NCI-H2171 treated with DMSO at 0.1 percent for 48 hours (cell line): ENCODE measurements at places on chromosomes 1 and 21.

- peak; percentile 6 for DNase-seq
Measured at GRCh38 chr1:93690921-93691789, 9.5 kb upstream of the BCAR3 start.

GRCh38 chr1:46368791-46369190 lies 25.3 kb upstream of the FAAH start:
- no peak for DNase-seq

GRCh38 chr1:245856944-245857531 lies 650.0 kb downstream of the SMYD3 start:
- no peak for DNase-seq

GRCh38 chr1:26553942-26554682 lies 24.6 kb downstream of the RPS6KA1 start:
- DNase-seq = no peak

DNA sequence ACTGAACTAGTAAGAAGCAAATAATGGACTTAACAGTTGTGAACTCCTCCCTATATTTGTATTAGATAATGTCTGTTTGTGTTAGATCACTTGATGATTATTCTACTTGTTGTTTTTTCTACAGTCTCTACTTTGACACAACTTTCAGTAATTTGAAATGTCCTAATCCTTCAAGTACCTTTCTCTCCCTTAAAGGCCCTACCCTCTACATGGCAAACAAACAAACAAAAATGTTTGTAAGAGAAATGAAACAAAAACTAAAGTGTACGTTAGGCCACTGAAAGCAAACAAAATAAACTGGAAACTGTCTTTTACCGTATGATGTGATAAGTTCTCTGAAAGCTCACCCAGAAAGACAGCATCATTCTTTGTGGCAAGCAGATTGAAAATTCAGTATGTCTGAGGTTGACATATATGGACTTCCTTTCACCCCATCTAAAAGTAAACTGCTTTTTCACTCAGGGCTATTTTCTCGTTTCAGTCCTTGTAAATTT lies 255.9 kb upstream of the SNX7 start:
- no peak for DNase-seq

DNA sequence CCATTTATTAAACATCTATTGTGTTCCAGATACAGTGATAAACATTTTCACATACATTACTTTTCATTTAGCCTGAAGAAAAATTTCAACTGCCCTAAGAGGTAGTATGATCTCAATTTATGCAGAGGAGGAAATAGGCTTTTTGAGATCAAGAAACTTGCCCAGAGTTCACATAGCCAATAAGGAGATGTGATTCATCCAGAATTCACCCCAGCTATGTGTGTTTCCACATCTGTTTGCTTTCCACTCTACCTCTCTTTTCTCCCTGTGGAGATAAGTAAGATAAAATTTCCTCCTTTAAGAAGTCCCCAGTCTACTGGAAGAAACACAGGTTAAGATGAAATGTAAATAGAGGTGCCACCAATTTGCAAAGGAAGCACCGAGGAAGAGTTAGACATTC lies 199.7 kb upstream of the C8B start:
- DNase-seq = no peak

DNA sequence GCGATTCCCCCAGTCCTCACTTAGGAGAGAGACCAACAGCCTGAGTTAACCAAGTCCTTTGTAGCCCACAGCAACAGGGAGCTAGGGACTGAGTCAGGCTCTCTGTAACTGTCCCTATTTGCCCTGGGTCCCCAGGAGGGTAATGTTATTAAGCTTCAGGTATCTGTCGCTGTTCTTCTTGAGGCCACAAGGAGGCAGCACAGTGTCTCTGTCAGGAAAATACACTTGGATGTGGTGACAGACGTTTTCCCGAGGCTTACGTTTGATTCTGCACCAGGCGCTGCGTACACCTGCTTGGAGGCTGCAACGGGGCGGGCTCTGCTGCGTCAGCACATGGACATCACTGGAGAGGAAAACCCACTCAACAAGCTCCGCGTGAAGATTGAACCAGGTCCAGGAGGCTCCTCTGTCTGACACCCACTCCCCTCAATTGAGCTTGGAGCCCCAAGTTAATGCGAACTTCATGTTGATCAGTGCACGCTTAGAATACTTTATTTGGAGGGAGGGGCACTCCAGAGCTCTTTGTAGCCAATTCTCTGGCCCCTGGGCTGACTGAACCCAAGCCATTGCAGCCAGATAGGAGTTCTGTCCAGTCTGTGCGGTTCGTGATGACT lies 10.7 kb upstream of the ELF3 start:
- peak; percentile 86 for DNase-seq

- no peak for DNase-seq
Measured at GRCh38 chr1:116147972-116148371, 36.8 kb downstream of the MAB21L3 start.

GRCh38 chr1:25478633-25479032 lies 47.9 kb downstream of the MACO1 start:
- DNase-seq = no peak

- DNase-seq = no peak
Measured at GRCh38 chr1:223731133-223731770, 18.9 kb downstream of the CAPN2 start.

DNA sequence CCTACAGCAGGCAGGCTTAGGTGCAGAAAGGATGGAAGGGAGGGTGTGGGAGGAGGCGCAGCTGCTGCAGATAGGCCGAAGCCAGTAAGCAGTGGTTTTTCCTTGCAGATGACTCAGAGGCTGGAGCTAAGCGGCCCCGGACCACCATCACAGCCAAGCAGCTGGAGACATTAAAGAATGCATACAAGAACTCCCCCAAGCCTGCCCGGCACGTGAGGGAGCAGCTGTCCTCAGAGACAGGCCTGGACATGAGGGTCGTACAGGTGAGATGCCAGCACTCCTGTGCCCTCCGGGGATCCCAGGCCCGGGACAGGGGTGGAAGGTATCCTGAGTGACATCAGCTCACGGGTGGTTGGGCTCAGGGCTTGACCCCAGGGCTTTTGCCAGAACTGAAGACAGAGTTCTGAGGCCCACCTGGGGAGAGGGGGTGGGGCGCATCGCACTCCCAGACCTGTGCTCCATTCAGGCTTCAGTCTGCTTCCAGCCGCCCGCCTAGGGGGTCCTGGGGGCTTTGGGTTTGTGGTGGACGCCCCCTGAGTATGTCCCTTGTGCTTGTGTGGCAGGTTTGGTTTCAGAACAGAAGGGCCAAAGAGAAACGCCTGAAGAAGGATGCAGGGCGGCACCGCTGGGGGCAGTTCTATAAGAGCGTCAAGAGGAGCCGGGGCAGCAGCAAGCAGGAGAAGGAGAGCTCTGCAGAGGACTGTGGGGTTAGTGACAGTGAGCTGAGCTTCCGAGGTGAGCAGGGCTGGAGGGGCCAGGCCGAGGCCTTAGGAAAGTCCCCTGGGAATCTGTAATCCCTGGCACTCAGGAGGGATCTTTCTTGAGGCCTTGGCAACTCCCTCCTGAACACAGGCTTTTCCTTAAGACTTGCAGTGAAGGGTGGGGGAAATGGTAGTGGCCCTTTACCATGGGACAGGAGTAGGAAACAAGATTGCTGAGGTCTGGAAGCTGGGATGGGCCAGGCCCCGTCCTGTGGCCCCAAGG lies 41.5 kb downstream of the LHX4 start:
- no peak for DNase-seq

DNA sequence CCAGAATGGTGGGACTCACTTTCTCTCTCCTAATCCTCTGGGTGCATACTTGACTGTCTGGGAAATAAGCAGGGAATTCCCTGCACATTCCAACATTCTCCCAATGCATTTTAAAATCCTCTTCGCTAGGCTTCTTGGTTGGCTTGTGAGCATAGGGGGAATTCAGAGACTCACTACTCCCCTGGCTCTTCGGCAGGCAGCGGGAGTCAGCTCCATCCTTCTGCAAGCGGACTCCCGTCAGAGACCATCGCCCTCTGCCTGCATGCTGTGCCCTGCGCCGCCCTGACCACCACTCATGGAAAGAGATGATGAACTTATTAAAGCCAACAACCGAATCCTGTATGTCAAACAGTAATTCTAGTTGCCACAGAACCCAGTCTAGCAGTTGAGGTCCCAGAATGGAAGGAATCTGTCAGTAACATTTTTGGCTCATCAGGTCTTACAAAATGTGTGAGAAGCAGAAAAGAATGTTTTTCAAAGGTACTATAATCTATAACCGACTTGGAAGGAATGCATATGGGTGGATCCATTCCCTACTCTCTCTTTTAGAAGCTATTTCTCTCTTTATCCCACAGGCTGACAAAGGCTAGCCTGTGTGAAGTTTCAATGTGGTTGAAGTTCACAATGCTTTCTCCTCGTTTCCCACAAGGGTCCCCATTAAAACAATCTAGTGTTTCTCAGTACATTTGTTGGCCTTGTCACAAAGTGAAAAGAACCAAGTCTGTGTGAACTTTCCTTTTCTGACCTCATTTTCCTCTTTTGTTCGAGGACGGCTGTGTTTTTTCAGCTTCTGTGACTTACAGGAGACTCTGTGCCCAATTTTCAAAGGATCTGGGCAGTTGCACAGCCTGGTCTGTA lies 119.1 kb upstream of the ADAR start:
- DNase-seq = no peak

DNA sequence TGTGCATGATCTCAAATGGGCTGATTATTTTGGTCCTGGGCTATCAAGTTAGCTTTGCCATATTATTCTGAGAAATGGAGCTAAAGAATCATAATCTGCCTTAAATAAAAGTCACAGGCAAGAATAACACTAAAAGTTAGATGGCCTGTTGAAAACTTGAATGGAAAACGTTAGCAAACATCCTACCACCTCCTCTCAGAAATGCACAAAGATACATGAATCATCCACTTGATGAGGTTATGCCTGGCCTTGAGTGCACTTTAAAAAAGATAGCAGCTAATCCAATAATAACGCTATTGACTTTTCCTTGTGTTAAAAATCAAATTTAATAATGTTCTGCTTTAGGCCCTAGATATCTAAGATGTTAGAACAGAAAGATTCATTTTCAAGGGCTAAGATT lies 108.0 kb downstream of the KCNJ6 start:
- no peak for DNase-seq

DNA sequence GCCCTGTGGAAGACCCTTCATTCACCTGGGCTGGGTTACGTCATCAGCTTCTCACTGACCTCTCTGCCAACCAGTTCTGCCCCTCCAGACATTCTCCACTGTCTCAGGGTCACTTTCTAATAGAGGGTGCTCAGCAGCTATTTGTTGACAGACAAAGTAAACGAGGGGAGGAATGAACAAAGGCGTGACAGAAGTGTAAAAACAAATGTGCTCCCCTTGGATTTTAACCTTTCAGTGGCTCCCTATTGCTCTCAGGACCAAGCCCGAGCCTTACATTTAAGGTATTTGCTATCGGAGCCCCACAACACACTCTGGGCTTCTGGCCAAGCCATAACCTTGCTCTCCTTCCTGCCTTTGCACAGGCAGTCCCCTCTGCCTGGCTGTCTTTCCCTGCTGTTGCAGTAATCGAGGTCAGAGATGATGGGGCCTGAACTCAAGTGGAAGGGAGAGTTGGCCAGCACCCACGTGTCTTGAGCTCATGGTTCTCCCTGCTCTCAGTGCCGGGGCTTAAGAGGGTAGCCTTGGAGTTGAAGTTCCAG lies 9.3 kb upstream of the MARCKSL1 start:
- DNase-seq = no peak
